ENCODE measurements at places on chromosomes 5 and 9. TPM values are rescaled to one million over a fixed set of nuclear protein-coding genes. Genes with fewer than 3 reads are reported as not detected.

GRCh38 chr9:127667906-127668305 lies 38.9 kb upstream of the CFAP157 start:
- no peak for DNase-seq

DNA sequence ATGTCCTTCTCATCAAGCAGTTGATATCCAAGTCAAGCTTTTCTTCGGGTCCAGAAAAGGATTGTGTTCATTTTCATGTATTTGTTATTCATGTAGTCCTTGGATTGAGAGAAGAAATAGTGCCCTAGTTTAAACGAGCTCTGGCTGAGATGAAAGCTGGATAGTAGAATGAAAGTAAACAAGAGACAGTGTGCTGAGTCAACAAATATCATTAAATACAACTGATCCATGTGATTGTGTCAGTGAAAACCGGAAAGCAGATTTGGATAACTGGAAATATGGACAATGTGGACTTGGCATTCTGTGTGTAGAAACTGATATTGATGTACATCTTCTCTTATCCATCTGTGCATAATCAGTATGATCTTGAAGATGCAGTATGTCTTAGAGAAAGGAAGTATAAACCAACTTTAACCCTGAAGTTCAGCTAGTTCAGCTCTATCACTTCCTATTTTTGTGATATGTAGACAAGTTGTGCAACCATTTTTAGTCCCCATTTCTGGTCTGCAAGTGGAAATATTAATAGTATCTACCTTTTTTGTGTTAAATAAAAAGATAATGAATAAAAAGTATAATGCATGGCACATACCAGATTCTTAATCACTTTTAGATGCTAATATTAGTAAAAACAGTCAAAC lies 4.4 kb downstream of the MUSK start:
- DNase-seq: no peak

DNA sequence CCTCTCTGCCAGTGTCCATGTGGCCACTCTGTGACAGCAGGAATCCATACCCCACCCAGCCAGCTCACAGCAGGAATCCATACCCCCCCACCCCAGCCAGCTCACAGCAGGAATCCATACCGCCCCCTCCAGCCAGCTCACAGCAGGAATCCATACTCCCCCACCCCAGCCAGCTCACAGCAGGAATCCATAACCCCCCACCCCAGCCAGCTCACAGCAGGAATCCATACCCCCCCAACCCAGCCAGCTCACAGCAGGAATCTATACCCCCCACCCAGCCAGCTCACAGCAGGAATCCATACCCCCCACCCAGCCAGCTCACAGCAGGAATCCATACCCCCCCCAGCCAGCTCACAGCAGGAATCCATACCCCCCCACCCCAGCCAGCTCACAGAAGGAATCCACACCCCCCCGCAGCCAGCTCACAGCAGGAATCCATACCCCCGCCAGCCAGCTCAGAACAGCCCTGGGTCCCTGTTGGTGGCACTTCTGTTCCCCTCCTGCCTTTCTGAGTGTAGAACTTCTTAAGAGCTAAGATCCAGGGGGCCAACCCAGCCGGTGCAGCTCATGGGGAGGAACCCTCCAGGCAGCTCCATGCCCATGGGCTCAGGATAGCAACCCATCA lies 8.4 kb upstream of the RXRA start:
- DNase-seq: no peak

GRCh38 chr5:23028445-23029021 lies 175.4 kb upstream of the CDH12 start:
- no peak for DNase-seq

- no peak for DNase-seq
Observed at GRCh38 chr5:179158556-179158955, 98.4 kb downstream of the ZNF354C start.

GRCh38 chr5:20276061-20276958 lies 288.3 kb upstream of the CDH18 start:
- DNase-seq: no peak

GRCh38 chr5:163563880-163564279 lies 58.5 kb downstream of the MAT2B start:
- DNase-seq: no peak

- no peak for DNase-seq
Observed at GRCh38 chr5:139295346-139296057, 2.0 kb downstream of the MATR3 start.

DNA sequence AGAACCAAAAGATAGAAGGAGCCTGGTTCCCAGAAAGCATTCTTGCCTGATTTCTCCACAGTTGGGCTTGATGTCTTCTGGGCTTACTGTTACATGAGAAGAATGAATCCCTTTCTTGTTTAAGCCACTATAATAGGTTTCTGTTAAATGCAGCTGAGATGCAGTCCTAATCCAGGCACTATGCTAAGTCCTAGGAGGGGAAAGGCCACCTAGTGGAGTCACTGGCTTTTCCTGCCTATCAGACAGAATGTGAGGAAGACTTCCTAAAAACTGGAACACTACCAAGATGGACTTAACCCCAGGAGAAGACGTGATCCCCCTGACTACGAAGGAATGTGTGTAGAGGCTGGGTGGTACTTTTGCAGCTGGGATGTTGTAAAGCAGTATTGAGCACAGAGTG lies 34.3 kb upstream of the FSD1L start:
- no peak for DNase-seq

DNA sequence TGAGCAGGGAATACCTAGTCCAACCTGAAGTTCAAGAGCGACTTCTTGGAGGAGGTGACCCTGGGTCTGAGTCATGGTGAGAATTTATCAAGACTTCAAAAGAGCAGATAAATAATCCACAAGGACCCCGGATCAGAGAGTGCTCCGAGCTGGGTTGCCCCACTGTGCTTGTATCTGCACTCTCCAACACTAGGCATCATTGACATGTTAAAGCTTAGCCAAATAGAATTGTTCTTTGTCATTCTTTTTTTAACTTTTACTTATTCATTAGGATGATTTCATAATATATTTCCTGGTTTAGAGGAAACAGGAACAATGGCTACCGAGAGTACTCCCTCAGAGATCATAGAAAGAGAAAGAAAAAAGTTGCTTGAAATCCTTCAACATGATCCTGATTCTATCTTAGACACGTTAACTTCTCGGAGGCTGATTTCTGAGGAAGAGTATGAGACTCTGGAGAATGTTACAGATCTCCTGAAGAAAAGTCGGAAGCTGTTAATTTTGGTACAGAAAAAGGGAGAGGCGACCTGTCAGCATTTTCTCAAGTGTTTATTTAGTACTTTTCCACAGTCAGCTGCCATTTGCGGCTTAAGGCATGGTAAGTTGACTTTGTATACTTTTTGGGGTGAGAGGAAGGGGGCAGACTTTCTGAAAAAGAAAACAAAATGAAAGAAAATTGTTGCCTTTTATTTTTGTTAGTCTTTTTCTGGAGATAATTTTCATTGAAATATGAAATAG lies at the start of gene CARD6:
TSS of gene CARD6 (plus strand) at position 300 of the 738 bp plus-strand sequence. CDS start at position 316, 16 bp downstream.
- no peak for DNase-seq

GRCh38 chr5:8053270-8053669 lies 184.3 kb downstream of the MTRR start:
- no peak for DNase-seq

GRCh38 chr5:32790411-32790951 lies 79.4 kb downstream of the NPR3 start:
- no peak for DNase-seq

DNA sequence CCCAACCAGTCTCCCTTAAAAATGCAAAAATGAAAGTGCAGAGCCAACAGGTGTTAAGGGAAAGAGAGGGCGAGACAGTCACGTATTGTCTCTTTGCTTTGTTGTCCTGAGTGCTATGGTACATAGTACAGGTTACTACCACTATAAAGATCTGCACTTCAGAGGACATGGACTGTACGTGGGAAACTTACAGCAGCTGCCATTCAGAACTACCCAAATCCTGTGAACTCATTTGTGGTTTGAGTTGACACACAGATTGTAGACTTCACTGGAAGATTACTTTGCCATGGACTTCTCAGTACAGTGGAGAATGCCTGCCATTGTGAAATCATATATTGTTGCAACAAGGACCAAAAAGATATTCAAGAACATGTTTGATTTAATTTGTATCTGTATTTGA lies 34.8 kb downstream of the FBXO38 start:
- no peak for DNase-seq

GRCh38 chr5:78923622-78923970 lies 61.5 kb downstream of the ARSB start:
- DNase-seq: no peak

DNA sequence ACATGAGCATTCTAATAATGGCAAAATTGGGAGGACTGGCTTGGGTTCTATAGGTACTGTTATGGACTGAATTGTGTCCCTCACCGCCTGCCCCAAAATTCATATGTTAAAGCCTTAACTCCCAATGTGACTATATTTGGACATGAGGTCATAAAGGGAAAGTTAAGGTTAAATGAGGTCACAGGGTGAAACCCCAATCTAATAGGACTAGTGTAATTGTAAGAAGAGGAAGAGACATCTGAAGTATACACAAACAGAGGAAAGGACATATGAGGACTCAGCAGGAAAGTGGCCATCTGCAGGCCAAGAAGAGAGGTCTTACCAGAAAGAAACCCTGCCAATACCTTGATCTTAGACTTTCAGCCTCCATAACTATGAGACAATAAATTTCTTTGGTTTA lies 23.1 kb downstream of the RNF180 start:
- DNase-seq: no peak

- peak; percentile 87 for DNase-seq
Observed at GRCh38 chr9:127520941-127521918, 69.9 kb downstream of the LRSAM1 start.

GRCh38 chr5:89036166-89036565 lies 153.2 kb upstream of the MEF2C start:
- no peak for DNase-seq

DNA sequence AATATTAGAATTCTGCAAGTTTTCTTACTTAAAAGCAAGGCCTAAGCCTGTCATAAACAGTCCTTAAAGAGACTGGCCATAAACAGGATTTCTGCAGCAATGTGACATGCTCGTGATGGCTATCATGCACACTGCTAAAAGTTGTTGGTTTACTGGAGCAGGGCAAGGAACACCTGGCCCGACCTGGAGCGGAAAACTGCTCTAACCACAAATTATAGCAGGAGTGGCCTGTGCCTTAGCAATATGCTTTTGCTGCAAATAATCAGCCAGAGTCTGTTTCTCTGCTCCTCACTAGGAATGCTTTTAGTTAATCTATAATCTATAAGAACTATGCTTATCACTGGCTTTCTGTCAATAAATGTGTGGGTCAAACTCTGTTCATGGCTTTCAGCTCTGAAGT lies 322.9 kb upstream of the RPS23 start:
- no peak for DNase-seq

DNA sequence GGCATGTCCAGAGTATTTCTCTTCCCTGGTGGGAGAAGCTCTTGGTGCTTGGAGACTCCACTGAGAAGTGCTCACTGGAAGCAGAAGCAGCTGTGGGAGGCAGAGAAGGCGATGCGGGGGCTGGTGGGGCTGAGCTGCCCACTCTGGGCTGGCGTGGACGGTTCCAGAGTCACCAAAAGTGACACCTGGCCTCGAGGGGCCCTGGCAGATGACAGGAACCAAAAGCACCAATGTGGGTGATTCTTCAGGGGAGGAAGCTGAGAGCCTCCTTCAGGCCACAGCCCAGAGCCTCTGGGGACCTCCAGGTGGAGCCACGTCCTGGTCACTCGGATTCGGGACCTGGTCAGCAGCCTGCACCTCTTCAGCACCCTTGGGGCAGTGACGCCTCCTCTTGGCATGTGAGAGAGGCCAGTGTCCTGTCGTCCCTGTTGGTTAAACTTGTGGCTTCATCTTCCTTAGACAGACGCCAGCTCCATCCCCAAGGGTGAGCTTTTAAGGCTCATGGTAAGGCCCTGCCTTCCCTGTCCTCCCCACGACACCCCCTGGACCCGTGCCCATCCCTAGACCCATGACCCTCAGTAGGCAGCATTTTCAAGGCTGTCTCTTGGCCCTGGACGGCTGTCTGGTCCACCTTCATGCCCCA lies 78.7 kb upstream of the IRX4 start:
- DNase-seq: no peak

DNA sequence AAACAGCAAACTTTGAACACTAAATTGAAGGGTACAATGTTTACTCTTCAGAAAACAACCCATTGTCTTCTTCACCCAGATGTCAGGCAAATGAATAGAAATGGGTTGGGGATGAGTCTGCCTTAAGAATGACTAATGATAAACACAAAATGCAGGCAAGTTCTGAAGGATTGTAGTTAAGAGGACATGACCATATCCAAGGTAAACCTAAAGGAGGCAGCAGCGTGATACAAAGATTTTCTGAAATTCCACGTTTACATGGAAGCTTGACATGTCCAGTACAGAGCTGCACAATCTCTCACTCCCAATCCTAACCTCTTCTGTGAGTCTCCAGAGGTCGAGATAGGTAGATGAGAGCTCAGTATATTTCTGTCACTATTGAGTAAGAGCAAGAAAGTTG lies 1263.2 kb upstream of the CDH6 start:
- DNase-seq: no peak

Gene PAEP
- total RNA-seq: not detected

Gene CXCL14
- total RNA-seq: 0.58 TPM

Gene IL9
- not detected for total RNA-seq

Gene TTC1
- 36.7 TPM for total RNA-seq

Gene SNX18
- 48.5 TPM for total RNA-seq

Gene TAF1L
- total RNA-seq: not detected

Gene HTR1A
- 1.7 TPM for total RNA-seq

Gene LRRTM2
- total RNA-seq: 0.51 TPM

Gene GHR
- 10.1 TPM for total RNA-seq

Data from ovary (tissue), 10 donors.